ENCODE measurements at places on chromosomes 13 and 19.

DNA sequence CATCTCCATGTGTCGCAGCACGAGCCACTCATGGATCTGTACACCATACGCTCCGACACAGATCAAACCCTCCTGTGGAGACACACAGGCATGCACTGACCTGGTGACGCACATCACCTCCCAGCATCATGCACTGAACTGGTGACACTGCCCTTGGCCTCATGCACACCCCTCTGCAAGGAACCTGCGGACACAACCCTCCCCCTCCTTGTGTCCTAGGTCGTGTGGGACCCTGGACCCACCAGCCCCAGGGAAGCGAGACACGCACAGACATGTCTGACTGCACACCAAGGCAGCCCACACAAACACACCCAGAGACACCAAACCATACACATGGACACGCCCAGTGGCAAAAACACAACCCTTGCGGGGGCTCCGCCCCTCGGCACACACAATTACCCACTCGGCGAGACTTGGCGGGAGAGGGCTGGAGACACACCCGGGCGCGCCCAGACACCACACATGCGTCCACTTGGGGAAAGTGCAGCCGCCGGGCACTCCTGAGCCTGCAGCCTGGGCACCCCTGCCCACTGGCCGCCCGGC lies 2.0 kb upstream of the KCNN4 start:
- DNase-seq, result peak; percentile 30

DNA sequence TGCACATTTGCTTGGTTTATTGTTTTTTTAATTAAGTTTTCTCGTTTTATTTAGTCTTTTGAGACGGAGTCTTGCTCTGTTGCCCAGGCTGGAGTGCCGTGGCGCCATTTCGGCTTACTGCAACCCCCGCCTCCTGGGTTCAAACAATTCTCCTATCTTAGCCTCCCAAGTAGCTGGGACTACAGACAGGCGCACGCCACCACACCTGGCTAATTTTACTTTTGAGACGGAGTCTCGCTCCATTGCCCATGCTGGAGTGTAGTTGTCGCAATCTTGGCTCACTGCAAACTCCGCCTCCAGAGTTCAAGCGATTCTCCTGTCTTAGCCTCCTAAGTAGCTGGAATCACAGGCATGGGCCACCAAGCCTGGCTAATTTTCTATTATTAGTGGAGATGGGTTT lies 1.3 kb downstream of the RPS9 start:
- DNase-seq, result no peak

DNA sequence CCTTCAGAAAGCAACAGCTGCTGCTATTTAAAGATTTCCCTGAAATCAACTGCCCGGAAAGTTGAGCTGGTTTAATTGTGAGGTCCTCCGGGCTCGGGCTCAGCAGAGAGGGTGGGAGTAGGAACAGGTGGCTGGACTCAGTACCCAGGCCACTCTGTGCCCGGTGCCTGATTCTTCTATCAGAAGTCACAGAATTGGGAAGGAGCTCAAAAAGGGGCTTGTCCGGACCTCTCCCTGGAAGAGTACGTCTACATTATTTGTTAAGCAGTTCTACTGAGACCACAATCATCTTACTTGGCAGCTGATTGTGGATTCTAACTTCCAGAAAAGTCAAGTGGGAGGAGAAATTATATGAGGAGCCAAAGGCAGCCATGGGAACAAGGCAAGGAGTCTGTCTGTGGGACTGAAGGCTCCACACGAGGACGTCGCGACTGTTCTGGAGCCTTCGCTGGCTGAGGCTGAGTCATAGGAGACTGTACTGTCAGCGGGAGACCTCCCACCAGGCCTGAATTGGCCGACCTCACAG lies 91.7 kb upstream of the ANKRD10 start:
- DNase-seq, result no peak

- no peak for DNase-seq
Measured at GRCh38 chr19:33358408-33358807, 15.1 kb upstream of the CEBPG start.

GRCh38 chr19:1799695-1800342 lies 12.3 kb downstream of the ATP8B3 start:
- DNase-seq, result no peak

All from LoVo (cell line).